Neural crest cell (in vitro differentiated cells): ENCODE measurements at places on chromosomes 7 and 10. TPM values are rescaled to one million over a fixed set of nuclear protein-coding genes. Genes with fewer than 3 reads are reported as not detected.

Gene ARHGEF5
- 2.4 and 2.7 TPM in 2 replicates for total RNA-seq

Gene PLA2G12B
- total RNA-seq: not detected in 2 replicates

Gene CAMK2B
- total RNA-seq: 1.6 and 2.4 TPM in 2 replicates

Gene MYL7
- not detected in 2 replicates for total RNA-seq

Gene CACNA2D1
- 3.1 and 4.5 TPM in 2 replicates for total RNA-seq
